Right atrium auricular region (tissue), 2 donors: ENCODE measurements at places on chromosomes 11 and 22. TPM values are rescaled to one million over a fixed set of nuclear protein-coding genes. Genes with fewer than 3 reads are reported as not detected.

DNA sequence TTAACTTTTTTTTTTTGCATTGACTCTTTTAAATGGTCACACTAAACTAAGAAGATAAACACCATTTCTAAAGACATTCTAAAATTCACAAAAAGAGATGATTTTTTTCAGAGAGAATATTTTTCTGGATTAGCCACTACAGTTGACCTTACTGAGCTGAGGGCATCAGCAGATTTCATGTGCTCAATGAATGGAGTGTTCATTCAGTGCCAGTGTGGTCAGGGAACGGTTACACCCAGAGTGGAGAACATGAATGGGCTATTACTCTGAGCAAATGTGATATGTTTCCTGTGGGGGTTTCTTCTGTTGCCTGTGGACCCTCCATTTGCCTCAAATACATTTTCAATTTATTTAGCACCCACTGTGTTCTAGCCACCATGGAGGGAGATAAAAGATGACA, 19.1 kb downstream of the PKNOX2 start:
- DNase-seq: no peak

DNA sequence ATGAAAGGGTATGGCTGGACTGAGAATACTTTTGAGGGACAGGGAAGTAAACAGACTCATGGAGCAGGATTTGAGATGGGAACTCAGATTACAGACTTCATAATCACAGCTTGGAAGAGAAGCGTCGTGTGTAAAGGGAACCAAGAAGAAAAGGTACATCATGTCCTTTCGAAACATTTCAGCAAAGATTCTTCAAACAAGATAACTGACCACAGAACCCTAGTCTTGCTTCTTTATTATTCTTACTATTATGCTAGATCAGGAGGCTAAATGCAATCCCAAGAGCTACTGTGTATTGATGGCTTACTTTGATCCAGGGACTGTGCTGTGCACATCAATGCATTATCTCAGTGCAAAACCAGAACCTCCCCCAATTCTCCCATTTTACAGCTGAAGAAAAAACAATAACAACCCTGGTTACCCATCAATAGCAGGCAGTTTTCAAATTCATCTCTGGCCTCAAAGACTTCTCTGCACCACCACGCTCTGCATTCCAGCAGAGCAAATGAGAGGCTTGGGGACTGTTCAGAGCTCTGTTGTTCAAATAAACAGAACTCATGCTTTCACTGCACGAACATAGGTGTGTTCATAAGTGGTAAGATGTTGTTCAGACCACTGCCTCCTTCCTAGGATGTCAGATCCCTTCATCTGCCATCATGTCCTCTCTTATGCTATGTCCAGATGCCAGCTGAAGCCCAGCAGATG, 104.8 kb upstream of the NAV2 start:
- DNase-seq: no peak

DNA sequence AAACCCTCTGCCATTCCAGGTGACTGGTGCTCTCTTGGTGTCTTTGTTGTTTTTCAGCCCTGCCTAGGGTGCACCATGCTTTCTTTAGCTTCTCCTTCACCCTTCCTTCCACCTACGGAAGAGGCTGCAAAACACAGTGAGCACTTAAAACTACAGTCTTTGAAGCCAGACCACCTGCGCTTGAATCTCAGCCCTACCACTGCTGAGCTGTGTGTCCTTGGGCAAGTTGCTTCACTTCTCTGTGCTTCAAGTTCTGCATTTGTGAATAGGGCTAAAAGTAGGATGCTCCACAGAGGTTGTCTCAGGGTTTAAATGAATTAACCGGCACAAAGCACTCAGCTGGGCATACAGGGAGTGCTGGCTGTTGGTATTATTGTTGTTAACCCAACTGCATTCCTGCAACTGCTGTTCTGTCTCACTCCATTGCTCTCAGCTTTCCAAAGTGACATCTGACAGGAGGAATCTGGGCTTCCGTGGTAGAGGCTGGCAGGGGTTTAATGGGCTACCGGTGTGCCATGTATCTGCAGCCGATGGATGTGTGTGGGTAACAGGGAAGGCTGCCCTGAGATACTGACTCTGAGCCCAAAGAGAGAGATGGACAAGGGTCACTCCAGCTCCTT, 139.3 kb downstream of the FBXO7 start:
- no peak for DNase-seq

DNA sequence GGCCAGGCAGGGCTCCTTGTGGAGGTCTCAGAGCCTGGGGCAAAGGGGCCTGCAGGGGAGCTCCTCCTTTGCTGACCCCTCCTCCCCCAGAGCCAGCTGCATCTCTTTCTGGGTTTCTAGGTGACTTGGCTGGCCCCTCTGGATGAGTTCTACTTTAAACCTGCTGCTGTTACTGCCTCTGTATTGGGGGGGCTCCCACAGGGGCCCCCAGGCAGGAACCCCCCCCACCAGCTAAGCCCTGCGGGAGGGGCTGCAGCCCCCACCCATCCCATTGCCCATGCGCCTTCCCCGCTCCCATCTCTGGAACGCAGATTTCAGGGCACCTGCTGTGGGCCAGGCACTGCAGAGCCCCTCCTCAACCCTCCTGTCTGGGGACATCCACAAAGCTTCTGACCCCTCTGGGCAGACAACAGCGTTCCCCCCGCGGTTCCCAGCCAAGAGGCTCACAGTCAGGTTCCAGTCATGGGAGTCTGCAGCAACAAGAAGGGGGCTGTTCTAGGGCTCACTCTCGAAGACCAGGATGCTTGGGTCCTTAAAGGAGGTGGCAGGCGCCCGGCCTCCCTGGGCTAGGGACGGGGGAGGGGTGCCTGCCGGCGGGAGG, 815 bp upstream of the PLCB3 start:
- DNase-seq: no peak

- DNase-seq: no peak
These were observed 984.4 kb downstream of the FAM181B start for GRCh38 chr11:81749245-81749644.

The SCUBE1 gene
- total RNA-seq: 0.04 TPM

DNA sequence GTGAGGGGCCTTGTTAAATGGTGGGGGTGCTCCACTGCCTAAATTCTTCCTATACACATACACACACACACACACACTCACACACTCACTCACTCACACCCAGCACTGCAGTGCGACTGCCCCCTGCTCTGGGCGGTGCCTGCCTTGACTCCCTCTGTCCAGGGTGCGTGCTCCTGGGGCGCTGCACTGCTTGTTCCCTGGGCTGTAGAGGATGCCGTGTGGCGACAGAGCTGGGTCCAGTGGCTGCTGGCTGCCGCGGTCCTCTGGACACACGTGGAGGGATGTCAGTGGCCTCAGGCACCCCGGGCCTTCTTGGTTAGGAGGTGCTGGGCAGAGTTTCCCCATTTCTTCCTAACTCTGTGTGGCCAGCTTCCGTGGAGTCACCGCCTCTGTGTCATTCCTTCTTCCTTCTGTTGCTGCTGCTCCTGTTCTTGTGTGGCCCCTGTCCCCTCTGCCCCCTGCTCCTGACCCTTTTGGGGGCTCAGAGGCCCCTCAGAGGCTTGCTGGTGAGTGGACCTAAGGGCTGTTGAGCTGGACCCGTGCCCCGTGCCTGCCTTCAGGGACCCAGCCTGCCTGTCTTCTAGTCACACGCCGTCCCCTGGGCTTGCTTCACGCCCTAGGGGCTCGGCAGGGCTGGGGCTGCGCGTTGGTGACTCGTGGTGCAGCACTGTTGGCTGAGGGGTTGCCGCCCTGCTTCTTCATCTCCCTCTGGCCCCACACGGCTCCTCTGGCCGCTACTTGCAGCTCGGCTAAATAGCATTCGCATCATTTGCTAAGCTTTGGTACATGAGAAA, 147.0 kb downstream of the TBC1D22A start:
- DNase-seq: peak; percentile 40

The SPECC1L gene
- 33.6 TPM for total RNA-seq

DNA sequence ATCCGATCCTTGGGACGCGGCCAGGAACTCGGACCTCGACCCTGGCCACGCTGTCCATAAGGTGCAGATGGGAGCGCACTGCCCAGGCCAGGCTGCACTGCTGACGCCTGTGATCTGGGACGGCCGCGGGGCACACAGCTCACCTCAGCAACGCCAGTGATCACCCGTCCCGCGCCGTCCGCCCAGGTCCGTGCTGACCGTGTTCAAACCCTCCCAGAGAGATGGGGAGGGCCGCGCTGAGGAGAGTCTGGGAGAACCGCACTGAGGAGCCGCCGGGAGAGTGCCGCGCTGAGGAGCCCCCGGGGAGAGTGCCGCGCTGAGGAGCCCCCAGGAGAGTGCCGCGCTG, 636 bp downstream of the KCNQ1OT1 start:
- DNase-seq: no peak

DNA sequence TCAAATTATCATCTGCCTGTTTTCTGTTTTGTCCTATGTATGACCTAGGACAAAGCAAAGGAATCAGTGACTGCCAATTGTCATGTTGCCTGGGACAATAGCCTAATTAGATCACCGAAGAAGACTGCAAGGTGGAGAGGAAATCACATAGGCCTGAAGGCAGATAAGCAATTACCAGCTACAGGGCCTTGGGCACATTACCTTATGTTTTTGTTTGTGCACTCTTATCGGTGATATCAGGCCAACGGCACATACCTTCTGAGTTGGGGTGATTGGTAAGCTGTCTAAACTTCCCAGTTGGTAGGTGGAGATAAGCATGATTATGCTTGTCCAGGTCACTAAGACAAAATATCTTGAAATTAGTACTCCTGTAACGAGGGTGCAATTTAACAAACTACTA, 58.1 kb upstream of the FAM181B start:
- DNase-seq: no peak

- DNase-seq: no peak
These were observed 4.3 kb downstream of the GRK2 start for GRCh38 chr11:67270256-67271204.

The LIF gene
- total RNA-seq: 0.79 TPM

The MYOD1 gene
- total RNA-seq: not detected

The ZNHIT2 gene
- 12.0 TPM for total RNA-seq

DNA sequence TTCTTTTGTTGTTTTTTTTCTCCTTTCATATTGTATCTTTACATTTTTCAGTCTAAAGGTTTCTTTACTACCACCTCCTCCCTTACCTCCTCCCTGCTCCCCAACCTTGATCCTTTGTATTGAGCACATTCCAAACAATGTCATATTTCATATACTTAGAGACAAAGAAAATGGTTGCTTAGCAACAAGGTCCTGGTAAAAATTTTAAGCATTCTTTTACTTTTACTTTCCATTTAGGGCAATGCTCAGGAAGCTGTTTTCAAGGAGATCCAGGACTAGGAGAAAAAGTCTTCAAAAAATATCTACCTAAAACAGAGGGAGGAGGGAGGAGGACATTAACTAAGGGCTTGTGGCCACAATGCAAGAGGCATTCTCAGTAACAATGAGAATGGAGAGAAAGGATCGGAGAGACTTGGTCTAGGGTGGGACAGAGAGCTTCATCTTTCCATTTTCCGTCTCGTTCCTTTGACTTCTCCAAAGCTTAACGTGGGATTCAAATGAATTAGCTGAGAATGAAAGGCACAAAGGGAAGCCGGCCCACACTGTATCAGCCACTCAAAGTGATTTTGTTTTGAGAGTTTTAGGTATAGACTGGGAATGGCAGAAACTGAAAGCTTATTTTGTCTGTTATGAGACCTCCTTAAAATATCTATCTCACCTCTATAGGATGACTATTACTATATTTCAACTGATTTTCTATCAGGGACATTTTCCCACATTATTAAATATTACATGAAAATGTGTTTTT, 455.7 kb downstream of the RAB38 start:
- no peak for DNase-seq

- no peak for DNase-seq
These were observed 67.5 kb upstream of the SCUBE2 start for GRCh38 chr11:9158898-9159391.

GRCh38 chr22:39985383-39986035, 9.2 kb upstream of the FAM83F start:
- no peak for DNase-seq

The CASP4 gene
- 22.4 TPM for total RNA-seq

DNA sequence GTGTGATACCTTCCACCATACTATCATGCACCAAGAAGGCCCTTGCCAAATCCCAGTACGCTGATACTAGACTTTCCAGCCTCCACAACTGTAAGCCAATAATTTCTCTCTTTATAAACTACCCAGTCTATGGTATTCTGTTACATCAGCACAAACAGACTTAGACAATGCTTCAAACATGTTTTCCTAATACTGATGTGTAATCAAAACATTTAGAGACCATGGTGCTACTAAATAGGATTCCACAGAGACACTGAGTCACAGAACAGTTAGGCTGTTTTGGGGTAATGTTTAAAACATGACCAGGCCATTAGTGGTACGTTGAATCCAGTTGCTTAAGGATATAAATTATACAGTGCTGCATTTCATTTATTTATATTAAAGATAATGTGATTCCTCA, 103.7 kb downstream of the PICALM start:
- DNase-seq: no peak

The CDON gene
- total RNA-seq: 21.9 TPM

- no peak for DNase-seq
These were observed 6.5 kb upstream of the CLDN5 start for GRCh38 chr22:19530751-19531150.

DNA sequence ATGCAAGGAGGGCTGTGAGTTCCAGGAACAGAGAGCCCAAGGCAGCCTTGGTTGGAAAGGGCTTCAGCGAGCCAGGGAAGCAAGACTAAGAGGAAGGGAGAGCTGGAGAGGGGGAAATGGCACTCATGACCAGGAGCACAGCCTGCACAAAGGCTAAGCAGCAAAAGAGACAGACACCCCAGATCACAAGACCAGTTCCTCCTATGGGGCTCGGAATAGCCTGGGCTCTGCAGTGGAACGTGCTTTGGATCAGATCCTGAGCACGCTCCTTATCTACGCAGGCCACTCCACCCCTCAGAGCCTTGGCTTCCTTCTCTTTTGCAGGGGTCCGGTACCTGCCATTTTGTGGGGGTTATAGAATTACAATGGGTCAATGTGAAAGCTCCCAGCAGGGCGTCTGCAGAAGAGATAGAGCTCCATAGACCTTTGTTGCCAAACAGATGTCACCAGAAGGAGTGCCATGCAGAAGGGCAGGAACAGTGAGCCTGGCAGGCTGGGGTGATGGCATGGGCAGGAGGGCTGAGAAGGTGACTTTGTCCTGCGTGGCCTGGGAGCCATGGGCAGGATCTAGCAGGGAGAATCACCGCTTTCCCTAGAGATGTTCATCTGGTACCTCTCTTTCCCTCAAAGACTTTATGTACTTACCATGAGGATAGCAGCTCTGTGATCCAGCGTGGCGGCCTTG, 33.8 kb downstream of the ZC3H7B start:
- DNase-seq: no peak

DNA sequence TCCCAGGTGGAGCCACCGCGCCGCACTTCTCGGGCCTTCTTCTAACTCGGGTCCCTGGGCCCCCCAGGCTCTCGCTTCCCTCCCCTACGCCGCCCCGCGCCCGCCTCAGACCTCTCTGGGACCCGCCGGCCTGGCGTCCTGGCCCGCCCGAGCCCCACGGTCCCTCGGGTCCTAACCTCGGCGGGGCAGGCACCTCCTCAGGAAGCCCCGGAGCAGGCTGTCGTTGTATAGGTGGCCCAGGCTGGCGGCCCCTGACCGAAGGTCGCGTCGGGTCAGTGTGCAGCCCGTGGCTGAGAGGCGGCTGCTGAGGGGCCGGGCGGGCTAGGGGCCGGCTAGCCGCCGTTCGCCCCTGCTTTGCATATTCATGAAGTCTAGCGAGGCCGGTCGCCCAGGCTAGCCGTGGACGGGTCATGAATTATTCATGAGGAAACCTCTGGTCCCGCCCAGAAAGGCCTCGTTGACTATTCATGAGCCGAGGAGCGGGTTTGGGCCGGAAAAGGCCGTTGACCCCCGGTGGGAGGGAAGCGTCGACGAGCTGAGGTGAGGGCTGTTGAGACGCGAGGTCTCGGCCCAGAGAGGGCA, at the start of gene HORMAD2:
HORMAD2 (plus strand) TSS at position 513 of the 582 bp plus-strand sequence. CDS start 13,489 bp downstream, outside the sequence.
- DNase-seq: no peak

The TAF6L gene
- total RNA-seq: 5.8 TPM
